Suppressor macrophage treated with lipopolysaccharide for 4 hours (primary cell): ENCODE measurements at places on chromosomes 12 and 14.
A peak's percentile ranks its signal among the peaks of the same experiment; 100 is the strongest.

DNA sequence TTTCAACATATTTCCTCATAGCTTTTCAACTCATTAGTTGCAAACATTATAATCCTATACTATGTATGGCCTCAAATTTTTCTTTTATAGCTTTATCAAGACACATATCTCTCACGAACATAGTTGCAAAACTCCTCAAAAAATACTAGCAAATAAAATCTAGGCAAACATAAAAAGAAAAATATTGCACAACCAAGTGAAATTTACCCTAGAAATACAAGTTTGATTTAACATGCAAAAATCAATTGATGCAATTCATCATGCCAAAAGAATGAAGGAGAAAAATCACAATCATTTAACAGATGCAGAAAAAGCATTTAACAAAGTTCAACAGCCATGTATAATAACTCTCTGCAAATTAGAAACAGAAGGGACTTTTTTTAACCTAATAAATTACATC is 33.3 kb upstream of the KCNH5 start:
- DNase-seq = no peak

GRCh38 chr12:103469719-103470118 is 26.0 kb downstream of the C12orf42 start:
- DNase-seq = no peak

DNA sequence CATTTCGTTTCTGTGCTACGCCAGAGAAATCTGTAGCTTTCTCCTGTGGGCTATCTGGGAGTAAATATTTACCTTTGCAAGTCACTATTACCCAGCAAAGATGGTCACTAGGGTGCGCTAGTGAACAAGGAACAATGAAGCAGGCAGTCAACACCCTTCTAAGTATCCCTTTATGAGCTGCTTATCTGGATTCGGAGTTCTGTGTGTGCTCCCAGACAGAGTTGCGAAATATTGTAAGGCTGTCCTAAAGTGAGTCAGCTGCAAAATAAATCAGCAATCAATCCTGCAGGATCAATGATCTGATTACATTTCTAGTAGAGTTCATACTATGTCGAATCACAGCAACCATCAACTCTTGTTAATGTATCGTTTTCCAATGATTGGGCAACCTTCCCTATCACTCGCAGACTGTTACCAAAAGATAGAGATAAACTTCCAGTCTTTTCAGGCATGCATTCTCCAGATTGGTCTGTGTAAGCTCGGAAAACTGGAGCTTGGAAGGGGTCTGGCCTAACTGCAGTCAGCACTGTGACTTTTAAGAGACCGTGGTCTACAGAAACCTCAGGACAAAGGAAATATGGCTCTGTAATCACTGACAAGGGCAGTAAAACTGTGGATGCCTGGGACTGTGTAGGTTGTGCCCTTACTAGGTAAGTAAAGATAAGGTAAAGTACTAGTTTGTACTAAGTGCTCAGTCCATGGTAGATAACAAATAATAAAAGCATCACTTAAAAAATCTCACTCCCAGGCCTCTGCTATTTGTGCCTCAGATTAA is 133.5 kb downstream of the KCNK10 start:
- DNase-seq = peak; percentile 83

GRCh38 chr12:53481939-53482586 is 17.2 kb downstream of the MAP3K12 start:
- DNase-seq = no peak

GRCh38 chr14:75310295-75311111 is 31.9 kb downstream of the FOS start:
- DNase-seq = no peak

DNA sequence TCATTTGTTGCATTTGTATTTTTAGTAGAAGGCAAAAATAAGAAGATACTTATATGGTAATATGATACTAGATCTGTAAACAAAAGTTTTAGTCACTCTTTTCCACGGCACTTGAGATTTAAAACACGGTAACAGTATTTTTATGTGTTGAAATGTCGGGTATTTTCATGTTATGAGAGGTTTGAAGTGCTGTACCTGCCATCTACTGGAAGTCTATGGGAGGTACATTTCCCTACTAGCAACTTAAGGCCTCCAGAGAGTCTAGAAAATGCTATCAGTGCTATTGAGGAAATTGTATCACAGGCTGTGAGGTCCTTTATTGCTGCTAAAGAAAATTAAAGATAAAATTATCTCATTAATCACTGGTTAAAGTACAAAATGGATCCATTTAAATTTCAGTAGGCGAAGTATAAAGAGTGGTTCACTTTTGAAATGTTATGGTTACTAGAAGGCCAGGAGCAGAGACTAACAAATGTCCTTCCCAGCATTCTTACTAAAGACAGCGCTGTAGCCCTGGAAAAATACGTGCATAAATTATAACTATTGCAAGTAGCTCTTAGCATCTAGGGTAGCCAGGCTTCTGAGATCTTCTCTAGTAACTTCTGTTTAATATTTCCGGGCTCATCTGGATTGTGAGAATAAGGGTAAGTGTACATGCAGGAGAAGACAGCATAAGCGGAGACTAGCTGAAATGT is 77.6 kb upstream of the PRKD1 start:
- peak; percentile 6 for DNase-seq

- DNase-seq = no peak
Measured at GRCh38 chr12:84276215-84276614, 636.4 kb downstream of the SLC6A15 start.

GRCh38 chr12:89383235-89384049 is 31.1 kb upstream of the DUSP6 start:
- DNase-seq = peak; percentile 35

- no peak for DNase-seq
Measured at GRCh38 chr14:55274146-55274545, 2.9 kb downstream of the FBXO34 start.

- no peak for DNase-seq
Measured at GRCh38 chr14:36194663-36195062, 18.1 kb upstream of the PTCSC3 start.

DNA sequence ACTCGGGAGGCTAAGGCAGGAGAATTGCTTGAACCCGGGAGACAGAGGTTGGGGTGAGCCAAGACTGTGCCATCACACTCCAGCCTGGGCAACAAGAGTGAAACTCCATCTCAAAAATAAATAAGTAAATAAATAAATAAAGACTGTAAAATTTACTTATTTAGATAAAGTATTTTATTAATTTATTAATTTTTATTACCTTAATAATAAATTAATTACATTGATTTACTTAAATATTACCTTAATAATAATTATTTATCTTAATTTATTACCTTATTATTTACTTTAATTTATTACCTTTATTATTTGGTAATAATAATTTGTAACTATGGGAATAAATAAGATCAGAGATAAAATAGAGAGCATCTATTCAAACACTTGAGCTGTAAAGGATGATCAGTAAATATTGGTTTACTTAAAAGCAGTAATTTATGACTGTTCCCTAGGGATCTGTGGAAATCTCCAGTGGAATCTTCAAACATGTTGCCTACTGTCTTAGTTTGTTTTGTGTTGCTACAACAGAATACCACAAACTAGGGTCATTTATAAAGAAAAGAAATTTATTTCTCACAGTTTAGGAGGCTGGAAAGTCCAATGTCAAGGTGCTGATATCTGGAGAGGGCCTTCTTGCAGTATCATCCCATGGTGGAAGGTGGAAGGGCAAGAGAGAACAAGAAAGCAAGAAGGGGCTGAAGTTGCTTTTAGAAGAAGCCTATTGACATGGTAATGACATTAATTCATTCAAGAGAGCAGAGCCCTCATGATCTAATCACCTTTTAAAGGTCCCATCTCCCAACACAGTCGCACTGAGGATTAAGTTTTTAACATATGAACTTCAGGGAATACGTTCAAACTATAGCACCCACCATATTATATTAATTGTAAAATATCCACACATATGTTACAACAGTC is 37.1 kb downstream of the SOCS2 start:
- no peak for DNase-seq

GRCh38 chr14:69637503-69638031 is 26.2 kb downstream of the SUSD6 start:
- DNase-seq = peak; percentile 72

DNA sequence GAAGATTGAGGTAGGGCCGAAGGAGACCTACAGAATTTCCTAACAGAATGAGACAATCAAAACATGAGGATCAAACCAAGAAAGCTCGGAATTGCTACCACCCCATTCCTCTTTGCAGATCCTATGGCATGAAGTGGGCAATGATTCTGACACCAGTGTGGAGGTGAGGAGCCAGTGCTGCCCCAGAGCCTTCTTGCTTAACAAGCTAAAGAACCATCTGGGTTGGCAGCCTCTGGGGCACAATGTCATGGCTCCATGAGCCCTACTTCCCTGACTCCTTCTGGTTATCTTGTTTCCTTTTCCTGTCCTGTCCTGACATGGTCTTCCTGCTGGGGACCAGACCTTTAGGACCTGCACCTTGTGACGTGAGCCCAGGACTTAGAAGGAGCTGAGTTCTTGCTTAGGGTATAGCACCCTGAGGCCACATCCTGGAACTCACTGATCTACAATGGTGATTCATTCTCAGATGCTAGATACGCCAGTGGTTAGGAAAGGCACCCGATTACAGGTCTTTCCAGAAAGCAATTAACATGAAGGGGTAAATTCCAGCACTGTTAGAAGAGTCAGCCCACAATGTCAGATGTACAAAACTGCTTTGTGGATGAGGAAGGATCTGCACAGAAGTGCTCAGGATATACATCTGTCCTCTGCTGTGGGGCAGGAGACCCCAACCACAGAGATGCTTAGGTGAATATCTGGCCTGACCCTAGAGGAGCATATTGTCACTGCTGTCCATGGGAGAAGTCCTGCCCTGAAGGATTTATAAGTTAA is 324.2 kb downstream of the ZFP36L1 start:
- peak; percentile 41 for DNase-seq

DNA sequence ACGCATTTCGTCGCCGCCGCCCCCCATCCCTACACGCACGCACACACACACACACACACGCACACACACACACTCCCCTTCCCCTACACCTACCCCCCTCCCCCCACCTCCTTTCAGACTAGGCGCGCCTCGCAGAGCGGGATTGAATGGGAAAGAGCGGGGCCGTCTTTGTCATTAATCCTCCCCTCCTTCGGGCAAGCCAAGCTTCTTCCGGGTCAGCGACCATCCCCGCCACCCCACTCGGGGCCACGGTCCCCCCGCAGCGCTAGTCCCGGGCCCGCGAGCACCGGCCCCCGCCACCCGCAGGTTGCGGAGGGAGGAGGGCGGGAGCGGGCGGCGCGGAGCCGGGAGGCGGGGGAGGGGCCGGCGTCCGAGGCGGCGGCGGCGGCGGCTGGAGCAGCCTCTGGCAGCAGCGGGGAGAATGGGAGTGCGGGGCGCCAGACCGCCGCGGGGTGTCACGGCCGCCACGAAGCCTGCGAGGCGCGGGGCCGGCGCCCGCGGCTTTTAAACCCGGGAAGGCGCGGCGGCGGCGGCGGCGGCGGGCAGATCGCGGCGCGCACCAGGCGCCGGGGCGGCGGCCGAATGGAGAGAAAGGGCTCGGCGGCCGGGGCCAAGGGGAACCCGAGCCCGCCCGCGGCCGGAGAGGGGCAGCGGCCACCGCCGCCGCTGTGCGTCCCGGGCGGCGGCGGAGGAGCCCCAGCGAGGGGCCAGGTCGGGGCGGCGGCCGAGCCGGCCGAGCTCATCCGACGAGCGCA is at the start of gene TTC9:
TSS of gene TTC9 (plus strand) at position 369 of the 755 bp plus-strand sequence. CDS start at position 583, 214 bp downstream.
- DNase-seq = peak; percentile 26

DNA sequence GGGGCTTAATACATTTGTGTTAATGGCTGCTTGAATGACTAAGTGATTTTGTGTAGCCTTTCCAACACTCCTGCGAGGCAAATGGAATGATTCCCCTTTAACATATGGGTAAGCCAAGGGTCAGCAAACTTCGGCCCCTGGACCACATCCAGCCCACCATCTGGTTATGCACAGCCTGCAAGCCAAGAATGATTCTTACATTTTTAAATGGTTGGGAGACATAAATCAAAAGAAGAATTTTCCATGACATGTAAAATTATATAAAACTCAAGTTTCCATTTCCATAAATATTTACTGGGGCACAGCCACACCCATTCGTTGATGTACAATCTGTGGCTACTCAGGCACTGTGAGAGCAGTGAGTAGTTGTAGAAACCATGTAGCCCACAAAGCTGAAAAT is 9.0 kb downstream of the SLC8B1 start:
- DNase-seq = no peak

DNA sequence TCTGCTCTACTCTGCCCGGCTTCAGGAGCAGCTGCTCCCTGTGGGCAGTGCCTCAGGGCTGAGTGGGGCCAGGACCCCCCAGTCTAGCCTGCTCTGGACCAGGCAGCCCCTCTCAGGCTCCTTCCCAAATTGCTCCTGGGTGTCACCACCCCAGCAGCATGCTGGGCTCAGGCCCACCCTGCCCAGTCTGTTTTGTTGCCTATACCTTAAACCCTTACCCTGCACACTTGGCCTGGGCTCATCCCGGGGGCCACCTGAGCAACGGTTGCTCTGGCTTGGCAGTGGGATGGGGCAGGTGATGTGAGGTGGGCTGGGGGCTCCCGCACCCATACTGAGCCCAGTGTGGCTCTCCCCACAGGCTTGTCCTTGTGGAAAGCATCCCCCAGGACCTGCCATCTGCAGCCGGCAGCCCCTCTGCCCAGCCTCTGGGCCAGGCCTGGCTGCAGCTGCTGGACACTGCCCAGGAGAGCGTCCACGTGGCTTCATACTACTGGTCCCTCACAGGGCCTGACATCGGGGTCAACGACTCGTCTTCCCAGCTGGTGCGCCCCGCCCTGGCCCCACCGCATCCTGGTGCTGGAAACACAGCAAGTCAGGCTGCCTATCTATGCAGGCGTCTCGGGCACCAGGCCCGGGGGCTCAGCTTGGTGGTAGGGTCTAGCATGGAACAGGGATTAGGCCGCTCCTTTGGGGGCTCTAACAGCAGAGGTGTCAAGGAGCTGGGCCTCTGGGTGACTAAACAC is 3.9 kb downstream of the PLD4 start:
- DNase-seq = no peak

DNA sequence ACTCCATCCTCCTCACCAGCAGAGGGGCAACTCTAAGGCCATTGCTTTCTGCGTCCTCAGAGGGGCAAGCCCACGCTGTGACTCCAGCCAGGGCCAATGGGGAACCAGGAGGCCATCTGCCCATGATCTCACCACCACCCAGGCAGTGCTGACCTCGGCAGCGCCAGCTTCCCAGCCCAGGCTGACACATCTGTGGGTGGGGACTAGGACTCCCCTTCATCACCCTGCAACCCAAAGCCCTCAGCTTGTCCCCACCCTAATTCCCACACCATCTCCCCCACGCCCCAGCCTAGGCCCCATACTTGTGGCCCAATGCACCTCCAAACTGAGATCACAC is 58.6 kb downstream of the VWF start:
- DNase-seq = peak; percentile 90

DNA sequence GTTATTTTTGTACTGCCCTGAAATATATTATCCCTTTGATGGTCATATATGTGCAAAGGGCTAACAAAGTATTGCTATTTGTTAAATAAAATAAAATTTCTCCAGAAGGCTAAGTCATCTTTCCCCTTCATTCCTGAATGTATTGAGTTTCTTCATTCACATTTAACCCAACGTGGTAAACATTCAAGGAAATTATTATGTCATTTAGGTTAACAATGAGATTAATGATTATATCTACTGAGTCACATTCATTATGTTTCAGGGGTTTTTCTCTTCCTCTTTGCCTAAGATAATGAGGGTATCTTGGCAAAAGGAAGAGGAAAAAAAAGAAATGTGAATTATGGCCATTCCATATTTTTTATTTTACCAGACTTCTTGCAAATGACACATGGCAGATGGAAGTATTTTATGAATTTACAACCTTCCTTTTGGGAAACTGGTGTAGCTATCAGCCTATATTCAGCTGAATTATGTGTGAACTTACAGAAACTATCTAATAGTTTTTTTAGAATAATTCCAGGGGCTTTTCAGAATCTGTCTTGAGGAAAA is 27.2 kb downstream of the TSPAN8 start:
- DNase-seq = no peak
